ENCODE measurements at places on chromosomes 4 and X. TPM values are rescaled to one million over a fixed set of nuclear protein-coding genes. Genes with fewer than 3 reads are reported as not detected.
A peak's percentile ranks its signal among the peaks of the same experiment; 100 is the strongest.

Gene OPRPN
- not detected for polyA plus RNA-seq

Gene SMR3B
- polyA plus RNA-seq: not detected

Gene FBXL5
- polyA plus RNA-seq: 146 TPM

Gene LDB2
- polyA plus RNA-seq: 109 TPM

Gene SHROOM4
- polyA plus RNA-seq: 17.2 TPM

Gene LIN54
- polyA plus RNA-seq: 16.1 TPM

Gene ARX
- polyA plus RNA-seq: not detected

Gene PI4K2B
- polyA plus RNA-seq: 17.1 TPM

Gene TAF7L
- polyA plus RNA-seq: 0.35 TPM

Gene DOCK11
- polyA plus RNA-seq: 19.7 TPM

GRCh38 chr4:143351149-143351691 lies 14.5 kb downstream of the GAB1 start:
- no peak for DNase-seq

DNA sequence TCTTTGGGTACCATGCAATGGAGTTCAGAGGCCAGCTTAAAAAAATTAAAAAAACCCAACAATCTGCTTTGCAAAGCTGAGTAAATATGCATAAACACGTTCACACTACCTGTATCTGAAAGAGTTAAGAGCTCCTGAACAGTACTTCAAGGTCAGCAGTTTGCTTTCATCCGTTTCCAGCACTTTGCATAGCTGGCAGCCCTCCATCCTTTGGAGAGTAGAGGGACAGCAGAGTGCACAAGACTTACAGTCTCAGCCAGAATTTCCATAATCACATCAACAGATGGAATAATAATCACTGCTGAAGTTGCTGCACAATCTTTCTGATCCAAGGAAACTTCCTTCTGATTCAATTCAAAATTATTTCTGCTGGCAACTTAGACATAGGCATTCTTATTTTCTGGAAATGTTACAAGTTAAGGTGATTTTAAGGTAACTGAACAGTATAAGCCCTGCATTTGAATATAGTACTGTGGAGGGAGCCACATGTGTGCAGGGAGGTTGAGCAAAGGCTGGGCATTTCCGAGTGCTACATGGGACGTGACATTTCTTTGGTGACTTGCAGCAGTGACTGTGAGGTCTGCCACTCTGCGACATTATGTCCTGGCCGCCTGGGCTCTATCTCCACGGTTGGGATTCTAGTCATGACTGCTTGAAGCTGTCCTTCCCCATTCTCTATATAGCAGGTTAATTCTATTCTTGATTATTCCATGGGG lies 73.5 kb upstream of the EMCN start:
- DNase-seq: peak; percentile 15

- DNase-seq: no peak
Observed at GRCh38 chr4:10096978-10097335, 19.6 kb downstream of the WDR1 start.

- no peak for DNase-seq
Observed at GRCh38 chr4:94974773-94975172, 217.0 kb downstream of the BMPR1B start.

DNA sequence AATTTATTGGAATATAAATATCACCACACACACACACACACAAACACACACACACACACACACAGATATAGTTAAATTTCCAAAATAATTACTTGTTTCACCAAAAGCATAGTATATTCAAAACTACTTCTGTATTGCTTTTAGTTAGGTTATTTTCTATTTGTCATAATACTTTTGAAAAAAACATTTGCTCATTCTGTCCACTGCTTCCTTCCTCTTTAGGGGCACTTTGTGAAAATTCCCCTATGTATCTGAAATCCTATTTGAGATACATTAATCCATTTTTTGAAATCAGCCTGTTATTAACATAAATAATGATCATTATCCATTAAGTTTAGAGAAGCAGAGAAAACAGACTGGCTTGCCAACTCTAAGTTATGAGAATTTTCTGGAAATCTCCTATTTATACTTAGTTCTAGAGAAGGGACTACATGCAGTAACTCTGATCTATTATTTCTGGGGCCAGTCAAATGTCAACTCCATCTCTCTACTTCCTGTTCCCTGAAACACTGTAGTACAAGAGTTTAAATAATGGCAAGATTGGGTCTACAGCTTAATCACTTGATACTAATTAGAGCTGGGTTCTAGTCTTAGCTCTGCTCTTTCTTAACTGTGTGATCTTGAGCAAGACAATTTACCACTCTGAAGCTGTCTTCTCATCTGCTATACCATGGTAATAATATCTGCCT lies 54.4 kb upstream of the GPR174 start:
- DNase-seq: no peak

DNA sequence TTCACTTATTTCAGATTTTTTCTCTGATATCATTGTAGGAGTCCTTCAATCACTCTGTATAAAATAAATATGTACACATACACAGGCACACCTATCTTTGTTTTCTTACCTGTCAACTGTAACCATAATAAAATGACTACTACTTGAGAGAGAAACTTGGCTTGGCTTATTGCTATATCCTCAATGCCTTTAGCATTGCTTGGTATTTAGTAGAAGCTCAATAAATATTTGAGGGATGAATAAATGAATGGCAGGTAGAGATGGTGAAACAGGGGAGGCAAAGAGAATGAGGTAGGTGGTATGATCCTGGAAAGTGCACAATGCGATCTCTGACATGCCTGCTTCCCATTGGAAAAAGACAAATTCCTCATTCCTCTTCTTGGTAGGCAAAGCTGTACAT lies 21.8 kb upstream of the CXCL6 start:
- no peak for DNase-seq

GRCh38 chr4:79831701-79832514 lies 241.1 kb downstream of the ANTXR2 start:
- no peak for DNase-seq

DNA sequence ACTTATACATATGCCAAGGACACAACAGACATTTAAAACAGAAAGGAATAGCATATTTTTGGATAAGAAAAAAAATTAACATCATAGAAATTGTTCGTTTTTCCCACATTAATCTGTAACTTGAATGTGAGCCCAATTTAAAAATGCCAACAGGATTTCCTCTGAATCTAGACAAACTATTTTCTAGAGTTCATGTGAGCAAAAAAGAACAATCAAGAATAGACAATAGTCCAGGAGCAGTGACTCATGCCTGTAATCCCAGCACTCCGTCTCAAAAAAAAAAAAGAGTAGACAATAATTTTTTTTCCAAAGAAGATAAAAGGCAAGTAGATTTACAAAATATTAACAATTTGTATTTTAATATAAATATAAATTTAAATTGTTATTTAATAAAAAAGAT lies 73.7 kb upstream of the DUSP21 start:
- no peak for DNase-seq

GRCh38 chr4:65917486-65917885 lies 247.2 kb upstream of the EPHA5 start:
- no peak for DNase-seq

DNA sequence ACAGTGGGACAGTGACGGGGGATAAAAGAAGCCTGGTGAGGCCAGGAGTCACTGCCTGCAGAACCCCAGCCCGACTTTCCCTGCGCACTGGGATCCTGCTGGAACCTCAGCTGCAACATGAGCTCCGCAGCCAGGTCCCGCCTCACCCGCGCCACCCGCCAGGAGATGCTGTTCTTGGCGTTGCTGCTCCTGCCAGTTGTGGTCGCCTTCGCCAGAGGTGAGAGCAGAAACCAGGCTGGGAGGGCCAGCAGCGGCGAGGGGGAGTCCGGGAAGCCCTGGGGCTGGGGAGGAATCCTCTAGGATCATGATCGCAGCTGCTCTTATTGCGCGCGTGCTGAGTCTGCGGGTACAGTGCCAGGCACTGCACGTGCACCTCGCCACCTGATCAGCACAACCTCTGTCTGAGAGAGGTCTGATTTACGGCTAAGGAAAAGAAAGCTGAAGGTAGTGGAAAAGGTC lies at the start of gene PF4V1:
Gene PF4V1, plus strand, starts transcription at position 51 of the 459 bp plus-strand sequence. Its CDS starts 67 bp downstream, at position 118.
- DNase-seq: no peak

GRCh38 chr4:3114377-3114776 lies 39.9 kb downstream of the HTT start:
- no peak for DNase-seq

GRCh38 chr4:70943114-70943513 lies 40.9 kb downstream of the MOB1B start:
- DNase-seq: no peak

Measured in right renal pelvis (tissue), 4 donors.